ENCODE measurements at places on chromosomes 13 and 19.

DNA sequence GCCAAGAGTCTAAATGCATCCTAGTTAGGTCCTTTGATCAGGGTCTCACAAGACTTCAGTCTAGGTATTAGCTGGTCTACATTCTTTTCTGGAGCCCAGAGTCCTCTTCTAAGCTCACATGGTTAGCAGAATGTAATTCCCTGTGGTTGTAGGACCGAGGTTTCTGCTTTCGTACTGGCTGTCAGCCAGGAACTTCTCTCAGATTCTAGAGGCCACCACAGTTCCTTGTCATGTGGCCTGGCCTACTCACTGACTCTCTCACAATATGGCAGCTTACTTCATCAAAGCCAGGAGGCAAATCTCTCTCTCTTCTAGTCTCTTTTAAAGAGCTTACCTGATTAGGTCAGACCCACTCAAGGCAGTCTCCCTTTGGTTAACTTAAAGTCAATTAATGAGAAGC is 82.9 kb downstream of the POU4F1 start:
- DNase-seq: no peak

- no peak for DNase-seq
Observed at GRCh38 chr13:21522847-21523246, 63.7 kb upstream of the ZDHHC20 start.

DNA sequence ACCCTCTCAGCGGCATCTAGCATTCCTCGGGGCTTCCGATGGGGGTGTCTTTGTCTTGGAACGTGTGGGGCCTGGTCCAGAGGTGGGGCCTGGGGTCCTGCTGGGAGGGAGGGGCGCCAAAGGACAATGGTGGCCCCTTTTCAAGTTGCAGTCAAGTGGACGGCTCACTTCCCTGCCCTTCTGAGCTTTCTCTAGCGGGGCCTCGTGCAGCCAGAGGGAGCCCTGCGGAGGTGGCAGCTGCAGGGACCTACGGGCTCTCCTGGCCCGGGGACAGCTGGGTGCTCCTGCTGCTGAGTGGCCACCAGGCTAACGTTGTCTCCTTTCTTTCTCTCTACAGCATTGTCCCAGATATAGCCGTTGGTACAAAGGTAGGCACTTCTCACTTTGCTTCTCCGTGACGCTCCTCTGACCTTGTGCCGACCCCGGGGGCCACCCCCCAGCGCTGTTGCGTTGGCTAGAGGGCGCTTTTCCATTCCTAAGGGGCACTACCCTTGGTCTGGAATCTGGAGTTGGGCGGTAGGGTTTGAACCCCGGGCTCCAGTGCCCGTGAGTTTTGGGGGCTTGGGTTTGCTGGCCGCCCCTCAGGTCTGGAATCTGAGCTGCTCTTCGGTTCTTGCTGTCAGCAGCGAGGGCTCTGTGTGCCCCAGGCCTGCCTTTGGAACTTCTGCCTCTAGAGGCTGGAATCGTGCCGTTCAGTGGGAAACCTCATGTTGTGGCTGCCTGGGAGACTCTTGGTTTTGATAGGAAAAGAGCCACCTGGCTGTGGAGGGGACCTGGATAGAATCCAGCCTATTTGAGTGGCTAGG is 2.0 kb downstream of the PTBP1 start:
- no peak for DNase-seq

DNA sequence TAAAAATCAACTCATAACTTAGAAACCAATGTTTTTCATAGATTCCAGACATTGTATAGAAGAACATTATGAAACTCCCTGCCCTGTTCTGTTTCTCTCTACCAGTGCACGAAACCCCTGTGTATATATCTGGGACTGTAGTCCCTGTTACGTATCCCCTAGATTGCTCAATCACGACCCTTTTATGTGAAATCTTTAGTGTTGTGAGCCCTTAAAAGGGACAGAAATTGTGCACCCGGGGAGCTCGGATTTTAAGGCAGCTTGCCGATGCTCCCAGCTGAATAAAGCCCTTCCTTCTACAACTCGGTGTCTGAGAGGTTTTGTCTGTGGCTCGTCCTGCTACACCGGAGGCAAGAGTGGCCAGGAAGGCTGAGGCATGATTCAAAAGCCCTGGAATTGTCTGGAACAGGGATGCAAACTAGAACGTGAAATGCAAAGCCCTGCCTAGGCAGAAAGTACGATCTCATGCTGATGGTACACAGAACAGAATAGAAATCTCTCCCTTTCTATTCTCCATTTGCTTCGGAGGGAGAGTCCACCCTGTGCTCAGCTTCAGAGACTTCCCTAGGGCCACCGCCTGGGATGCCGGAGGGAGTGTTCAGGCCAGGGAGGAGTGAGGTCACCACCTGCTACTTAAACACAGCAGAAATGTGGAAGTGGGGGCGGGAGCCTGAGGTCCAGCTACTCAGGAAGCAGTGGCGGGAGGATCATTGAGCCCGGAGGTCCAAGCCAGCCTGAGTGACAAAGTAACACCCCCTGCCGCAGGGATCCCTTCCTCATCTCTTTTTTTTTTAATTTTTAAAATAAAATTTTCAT is 758 bp upstream of the ZNF888 start:
- no peak for DNase-seq

GRCh38 chr13:111424134-111424533 is 103.7 kb downstream of the TEX29 start:
- no peak for DNase-seq

GRCh38 chr13:102897371-102898138 is 51.7 kb downstream of the ERCC5 start:
- no peak for DNase-seq

GRCh38 chr13:23463661-23464060 is 30.2 kb upstream of the SACS start:
- DNase-seq: no peak

GRCh38 chr13:38340624-38341023 is 9.0 kb upstream of the UFM1 start:
- DNase-seq: no peak

DNA sequence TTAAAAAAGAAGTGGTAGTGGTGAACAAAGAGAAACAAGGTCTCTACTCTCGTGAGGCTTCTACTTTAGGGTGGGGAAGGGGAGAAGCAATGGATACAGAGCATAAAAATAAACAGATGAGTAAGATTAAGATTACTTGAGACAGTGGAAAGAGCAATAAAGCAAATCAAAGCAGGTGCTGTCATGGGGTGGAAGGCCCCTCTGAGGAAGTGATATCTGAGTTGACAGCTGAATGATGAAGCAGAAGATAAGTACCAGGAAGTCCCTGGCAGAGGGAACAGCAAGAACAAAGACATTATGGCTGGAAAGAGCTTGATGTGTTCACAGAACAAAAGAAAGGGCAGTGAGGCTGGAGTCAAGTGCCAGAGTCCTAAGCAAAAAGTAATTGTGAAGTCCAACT is 221.8 kb downstream of the ENOX1 start:
- no peak for DNase-seq

DNA sequence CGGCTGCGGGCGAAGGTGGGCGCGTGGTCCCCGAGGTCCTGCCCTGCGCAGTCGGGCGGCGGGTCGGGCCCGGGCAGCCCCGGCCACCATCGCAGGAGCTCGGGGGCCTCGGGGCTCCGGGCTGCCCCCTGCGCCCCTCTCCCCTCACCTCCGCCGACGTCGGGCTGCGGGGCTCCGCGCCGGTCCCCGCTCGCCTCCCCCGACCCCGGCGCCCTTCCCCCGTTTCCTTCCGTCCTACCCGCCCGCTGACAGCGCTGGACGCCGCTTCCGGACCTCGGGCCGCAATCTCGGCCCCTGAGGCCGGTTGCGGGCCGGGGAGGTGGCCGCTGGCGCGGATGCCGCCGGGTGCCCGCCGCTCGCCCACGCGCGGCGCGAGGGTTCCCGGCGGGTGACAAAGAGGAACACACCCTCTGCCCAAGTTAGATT is 720 bp downstream of the FARP1 start:
- no peak for DNase-seq

All from NCI-H1048 (cell line).